ENCODE measurements at places on chromosomes 2 and 18.

DNA sequence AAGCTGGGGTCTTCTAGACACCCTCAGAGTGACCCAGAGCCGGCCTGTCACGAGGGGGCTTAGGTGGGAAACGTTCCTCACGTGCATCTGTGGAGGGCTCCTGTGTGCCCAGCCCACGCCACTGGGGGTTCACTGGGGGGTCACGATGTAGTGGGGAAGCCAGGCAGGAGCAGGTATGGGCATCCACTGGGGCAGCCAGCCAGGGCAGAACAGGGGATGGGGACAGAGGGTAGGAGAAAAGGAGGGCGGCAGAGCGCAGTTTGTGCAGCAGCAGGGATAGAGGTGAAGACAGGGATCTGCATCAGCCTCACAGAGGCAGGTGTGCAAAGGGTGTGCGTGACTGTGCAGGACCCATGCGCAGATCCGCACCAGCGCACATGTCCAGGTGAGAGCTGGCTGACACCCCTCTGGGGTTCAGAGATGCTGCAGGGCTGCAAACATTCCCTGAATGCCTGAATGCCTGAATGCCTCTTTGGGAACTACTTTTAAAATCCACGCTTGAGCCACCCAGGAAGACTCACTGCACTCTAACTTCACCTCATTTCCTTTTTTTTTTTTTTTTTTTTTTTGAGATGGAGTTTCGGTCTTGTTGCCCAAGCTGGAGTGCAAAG is 10.0 kb downstream of the PNKD start:
- no peak for DNase-seq

DNA sequence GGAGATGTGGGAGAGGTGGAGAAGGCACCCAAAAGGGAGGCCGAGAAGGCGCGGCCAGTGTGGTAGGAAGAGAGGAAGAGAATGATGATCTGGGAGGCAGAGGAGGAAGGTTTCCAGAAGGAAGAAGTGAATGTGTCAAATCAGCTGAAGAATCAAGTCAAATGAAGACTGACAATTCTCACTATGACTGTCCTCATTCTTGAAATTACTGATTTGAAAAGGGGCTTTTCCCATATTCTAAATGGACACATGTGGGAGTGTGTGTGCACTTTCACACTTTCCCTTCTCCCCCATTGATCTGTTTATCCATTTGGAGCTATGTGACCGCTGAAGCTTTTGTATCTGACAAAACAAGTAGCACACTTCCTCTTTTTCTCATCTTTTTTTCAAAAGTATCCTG is 6.1 kb downstream of the AFF3 start:
- no peak for DNase-seq

GRCh38 chr2:67642046-67642382 is 244.9 kb downstream of the ETAA1 start:
- no peak for DNase-seq

DNA sequence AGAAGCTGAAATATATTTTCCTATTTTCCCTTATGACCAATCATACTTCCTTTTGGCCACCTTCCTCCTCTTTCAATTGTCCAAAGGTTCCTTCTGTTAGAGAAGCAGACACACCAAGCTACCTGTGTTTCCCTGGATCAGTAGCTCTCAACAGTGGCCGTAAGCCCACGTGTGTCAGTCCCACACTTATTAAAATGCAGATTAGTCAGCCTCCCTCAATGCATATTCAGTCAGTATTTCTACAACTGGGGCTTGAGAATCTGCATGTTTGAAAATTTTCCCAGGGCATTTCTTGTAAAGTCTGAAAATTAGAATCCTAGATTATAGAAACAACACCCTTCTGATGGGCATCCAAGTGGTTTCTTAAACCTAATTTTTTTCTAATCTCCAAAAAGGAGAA is 54.0 kb upstream of the ITPRID2 start:
- DNase-seq, result no peak

- DNase-seq, result no peak
Observed at GRCh38 chr2:182066400-182067087, 80.9 kb downstream of the PPP1R1C start.

DNA sequence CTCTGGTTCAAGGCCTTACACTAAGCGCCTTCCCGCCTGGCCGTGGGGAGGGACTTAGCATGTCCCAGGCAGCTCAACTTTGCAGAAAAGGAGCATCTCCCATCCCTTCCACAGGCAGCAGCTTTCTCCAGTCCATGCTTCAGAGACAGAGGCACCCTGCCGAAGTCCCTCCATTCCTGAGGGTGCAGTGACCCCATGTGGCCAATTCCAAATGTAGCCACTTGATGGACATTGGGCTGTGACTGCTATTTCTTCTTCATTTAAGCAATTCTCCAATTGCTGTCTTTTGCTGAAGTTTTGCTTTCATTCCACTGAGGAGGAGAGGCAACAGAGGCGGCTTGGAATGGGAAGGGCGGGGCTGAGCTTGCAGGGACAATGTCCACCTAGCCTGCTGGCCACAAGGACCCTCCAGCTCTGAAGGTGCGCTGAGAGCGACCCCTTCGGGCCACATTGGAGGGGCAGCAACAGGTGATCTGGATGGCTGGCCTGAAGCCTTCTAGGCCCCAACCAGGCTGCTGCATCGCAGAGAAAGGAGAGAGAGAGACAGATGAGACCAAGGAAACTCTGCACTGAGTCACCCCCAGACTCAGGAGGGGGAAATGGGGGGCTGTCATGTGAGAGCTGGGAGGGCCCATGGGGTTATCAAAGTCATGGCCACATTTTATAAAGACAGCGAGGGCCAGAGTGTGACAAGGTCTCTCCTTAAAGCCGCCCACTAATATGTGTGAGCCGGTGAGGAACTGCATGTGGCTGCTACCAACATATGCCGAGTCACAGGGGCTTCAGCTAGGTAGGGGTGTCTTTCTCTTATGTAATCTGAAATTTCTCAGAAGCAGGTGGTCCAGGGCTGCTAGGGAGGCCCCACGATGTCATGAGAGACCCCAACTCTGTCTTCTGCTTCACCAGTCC is 61.3 kb downstream of the LONRF2 start:
- peak; percentile 17 for DNase-seq

DNA sequence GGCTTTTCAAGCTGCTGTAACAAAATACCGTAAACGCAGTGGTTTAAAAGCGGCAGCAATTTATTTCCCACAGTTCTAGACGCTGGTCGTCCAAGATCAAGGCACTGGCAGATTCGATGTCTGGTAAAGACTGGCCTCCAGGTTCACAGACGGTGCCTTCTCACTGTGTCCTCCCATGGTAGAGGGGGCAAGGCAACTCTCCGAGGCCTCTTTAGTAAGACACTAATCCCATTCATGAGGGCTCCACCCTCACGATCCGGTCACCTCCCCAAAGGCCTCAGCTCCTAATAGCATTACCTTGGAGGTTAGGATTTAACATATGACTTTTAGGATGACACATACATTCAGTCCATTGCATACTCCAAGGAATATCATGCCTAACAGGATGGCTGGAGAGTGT is 117.2 kb downstream of the SH3RF3 start:
- DNase-seq, result no peak
